CD4-positive, alpha-beta memory T cell (primary cell): ENCODE measurements at places on chromosomes 3 and 15. TPM values are rescaled to one million over a fixed set of nuclear protein-coding genes. Genes with fewer than 3 reads are reported as not detected.

The GOLGA8G gene
- total RNA-seq: not detected

The GOLGA6A gene
- 0.20 TPM for total RNA-seq

The PYGO1 gene
- not detected for total RNA-seq

The MOBP gene
- total RNA-seq: not detected

The PPP1R14D gene
- total RNA-seq: not detected

The FBXO40 gene
- not detected for total RNA-seq

The FANCD2 gene
- 28.1 TPM for total RNA-seq

The SPINK8 gene
- total RNA-seq: not detected

DNA sequence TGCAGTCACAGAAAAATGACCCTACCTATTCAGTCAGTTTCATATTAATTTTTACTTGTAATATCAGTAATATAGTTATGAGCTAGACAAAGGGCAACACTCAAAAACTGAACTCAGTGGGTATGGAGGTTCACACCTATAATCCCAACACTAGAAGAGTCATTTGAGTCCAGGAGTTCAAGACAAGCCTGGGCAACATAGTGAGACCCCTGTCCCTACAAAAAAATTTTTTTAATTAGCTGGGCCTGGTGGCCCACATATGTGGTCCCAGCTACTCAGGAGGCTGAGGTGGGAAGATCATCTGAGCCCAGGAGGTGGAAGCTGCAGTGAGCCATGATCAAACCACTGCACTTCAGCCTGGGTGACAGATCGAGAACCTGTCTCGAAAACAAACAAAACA, 3.1 kb downstream of the TMF1 start:
- no peak for DNase-seq
- H3K4me3 ChIP-seq: no peak overlapping the region
- H3K27me3 ChIP-seq: no peaks in the 10 kb centered on the region
- H3K36me3 ChIP-seq: peaks cover 22% of the 10 kb centered on the region
- peaks cover 59% of the 10 kb centered on the region for H3K4me1 ChIP-seq

GRCh38 chr3:103991-104390, 92.6 kb upstream of the CHL1 start:
- DNase-seq: no peak
- H3K36me3 ChIP-seq: no peaks in the 10 kb centered on the region
- no peak overlapping the region for H3K27ac ChIP-seq
- H3K4me3 ChIP-seq: no peak overlapping the region

GRCh38 chr15:68768321-68768720, 52.4 kb downstream of the ANP32A start:
- H3K36me3 ChIP-seq: no peaks in the 10 kb centered on the region
- no peaks in the 10 kb centered on the region for H3K4me1 ChIP-seq
- no peak overlapping the region for H3K27ac ChIP-seq

DNA sequence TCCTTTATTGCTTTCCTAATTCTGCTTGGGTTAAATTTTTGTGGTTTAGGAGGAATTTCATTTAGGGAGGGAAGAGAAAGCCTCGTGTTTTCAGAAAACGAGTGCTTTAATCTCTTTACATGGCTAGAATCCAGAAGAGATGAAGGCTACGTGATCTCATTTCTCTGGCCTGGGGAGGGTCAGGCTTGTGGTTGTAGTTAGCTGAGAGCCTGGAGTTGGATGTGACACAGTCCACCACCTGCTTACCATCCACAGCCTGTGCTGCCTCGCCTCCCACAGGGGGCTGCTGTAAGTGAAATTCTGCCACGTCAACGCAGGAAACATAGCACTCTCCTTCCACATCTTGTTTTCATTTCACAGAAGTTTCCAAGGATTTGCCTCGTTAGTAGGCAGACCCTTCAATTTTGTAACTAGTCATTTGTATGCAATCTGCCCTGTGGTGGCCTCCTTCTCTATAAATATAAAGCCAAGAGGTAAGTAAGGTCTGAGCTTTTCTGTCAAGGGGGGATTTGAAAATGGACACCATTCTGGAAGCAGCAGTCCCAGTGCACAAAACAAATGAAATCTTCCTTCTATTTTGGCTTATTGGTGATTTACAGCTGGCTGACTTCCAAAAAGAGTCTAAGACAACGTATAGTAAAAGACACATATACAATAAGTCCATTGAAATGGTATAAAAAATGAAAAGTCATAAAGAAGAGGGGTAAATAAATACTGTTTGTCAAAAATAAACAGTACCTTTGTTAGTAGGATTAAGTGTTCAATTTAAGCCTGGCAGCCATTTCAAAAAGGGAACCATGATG, 3.4 kb downstream of the GXYLT2 start:
- no peaks in the 10 kb centered on the region for H3K36me3 ChIP-seq
- peaks cover 10% of the 10 kb centered on the region for H3K4me1 ChIP-seq
- peaks cover 25% of the 10 kb centered on the region for H3K27me3 ChIP-seq

DNA sequence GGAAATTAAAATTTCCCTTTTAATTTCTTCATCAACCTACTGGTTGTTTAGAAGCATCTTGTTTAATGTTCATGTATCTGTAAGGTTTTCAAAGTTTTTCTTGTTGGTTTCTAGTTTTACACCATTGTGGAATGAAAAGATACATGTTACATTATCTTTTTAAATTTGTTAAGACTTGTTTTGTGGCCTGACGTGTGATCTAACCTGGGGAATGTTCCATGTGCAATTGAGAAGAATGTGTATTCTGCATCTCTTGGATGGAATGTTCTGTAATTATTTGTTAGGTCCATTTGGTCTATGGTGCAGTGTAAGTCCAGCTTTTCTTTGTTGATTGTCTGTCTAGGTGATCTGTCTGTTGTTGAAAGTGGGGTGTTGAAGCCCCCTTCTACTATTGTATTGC, 45.7 kb downstream of the THSD4 start:
- H3K27ac ChIP-seq: no peak overlapping the region
- H3K36me3 ChIP-seq: no peaks in the 10 kb centered on the region
- H3K4me1 ChIP-seq: no peaks in the 10 kb centered on the region
- no peak overlapping the region for H3K4me3 ChIP-seq

DNA sequence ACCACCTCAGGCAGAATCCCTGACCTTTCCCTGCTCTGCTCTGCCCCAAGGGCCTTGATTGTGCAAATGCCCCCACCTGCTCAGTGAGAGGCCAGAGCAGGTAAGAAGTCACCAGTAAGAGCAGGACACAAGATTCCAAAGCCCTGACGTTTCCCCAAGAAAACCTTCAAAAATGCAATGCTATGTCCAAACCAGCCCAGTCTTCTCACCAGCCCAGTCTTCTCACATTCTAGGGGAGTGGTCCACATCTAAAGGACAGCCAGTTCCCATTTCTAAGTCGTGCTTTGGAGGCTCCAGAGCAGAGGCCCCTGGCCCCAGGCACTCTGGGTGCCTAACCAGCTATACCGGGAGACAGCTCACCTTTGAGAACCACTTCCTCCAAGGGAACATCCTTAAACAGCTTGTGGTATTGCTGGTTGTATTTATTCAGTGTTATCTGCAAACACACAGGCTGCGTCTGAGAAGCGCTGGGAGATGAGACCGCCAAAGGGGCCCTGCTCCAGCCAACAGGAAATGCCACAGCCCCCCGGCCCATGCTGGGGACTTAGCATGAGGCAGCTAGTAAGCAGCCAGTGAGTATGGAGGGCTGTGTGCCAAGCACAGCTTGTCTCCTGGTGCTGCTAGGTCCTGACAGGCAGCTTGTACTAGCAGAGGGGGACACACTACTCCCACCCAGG, 29.3 kb downstream of the GRAMD2A start:
- DNase-seq: no peak
- H3K4me1 ChIP-seq: peaks cover 7% of the 10 kb centered on the region
- no peaks in the 10 kb centered on the region for H3K36me3 ChIP-seq
- no peaks in the 10 kb centered on the region for H3K27me3 ChIP-seq
- H3K4me3 ChIP-seq: no peak overlapping the region
- no peak overlapping the region for H3K27ac ChIP-seq

DNA sequence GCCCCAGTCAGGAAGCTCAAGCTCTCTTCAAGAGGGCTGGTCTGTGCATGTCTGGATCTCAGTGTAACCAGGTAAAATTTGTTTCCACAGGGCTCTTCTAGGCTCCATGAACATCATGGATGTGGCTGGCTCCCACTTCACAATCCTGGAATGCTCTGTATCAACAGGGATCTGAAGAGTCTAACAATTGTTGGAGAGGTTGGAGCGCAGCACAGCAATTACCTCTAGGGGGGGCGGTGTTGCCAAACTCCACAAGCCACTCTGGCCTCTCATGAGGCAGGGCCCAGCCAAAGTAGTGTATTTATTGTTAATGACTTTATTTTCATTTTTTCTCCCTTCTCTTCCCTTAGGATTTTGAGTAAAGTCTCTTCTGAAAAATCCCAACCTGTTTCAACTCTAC, 6.1 kb upstream of the EIF2B5 start:
- H3K4me3 ChIP-seq: no peak overlapping the region
- peaks cover 8% of the 10 kb centered on the region for H3K4me1 ChIP-seq
- no peaks in the 10 kb centered on the region for H3K36me3 ChIP-seq
- H3K27ac ChIP-seq: no peak overlapping the region

GRCh38 chr3:12875857-12876836, 34.8 kb upstream of the RPL32 start:
- H3K27me3 ChIP-seq: no peaks in the 10 kb centered on the region
- no peak overlapping the region for H3K4me3 ChIP-seq
- H3K4me1 ChIP-seq: no peaks in the 10 kb centered on the region
- DNase-seq: no peak

GRCh38 chr15:91021516-91022074, 799 bp downstream of the VPS33B start:
- no peaks in the 10 kb centered on the region for H3K27me3 ChIP-seq
- peaks cover 34% of the 10 kb centered on the region for H3K4me1 ChIP-seq
- H3K36me3 ChIP-seq: peaks cover 9% of the 10 kb centered on the region
- H3K4me3 ChIP-seq: peak overlapping the region; percentile 80
- no peak for DNase-seq
- peak overlapping the region; percentile 83 for H3K27ac ChIP-seq

DNA sequence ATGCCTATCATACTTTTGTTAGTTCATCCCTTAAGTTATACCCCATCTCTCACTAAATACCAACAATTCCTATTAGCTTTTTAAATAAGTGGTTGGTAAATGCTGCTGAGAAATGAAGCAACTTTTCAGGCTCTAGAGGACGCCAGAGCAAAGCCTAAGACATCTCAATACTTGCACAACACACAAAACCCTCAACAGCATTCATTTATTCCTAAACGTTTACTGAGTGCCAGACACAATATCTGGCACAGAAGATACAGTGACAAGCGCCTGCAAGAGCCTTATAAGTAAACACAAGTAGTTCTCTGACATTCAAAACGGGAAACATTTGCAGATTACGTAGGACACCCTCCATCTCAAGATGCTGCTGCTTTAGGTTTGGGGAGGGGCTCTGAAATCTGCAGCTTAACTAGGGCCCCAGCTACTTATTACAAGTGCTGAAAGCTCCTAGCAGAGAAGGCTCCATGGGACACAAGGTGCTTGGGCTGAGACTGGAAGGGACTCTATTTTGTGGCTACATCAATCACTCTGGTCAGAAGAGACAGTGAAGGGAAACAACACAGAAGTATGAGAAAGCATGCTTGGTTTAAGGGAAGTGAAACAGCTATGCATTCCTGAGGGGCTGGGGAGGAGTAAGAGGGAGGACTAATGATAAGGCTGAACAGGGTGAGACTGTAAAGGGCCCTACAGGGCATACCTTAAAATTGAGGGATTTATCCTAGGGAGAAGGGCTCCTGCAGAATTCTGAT, 311.3 kb downstream of the PLCL2 start:
- H3K27me3 ChIP-seq: no peaks in the 10 kb centered on the region
- no peak for DNase-seq
